ENCODE measurements at places on chromosomes 1 and 21. TPM values are rescaled to one million over a fixed set of nuclear protein-coding genes. Genes with fewer than 3 reads are reported as not detected.

DNA sequence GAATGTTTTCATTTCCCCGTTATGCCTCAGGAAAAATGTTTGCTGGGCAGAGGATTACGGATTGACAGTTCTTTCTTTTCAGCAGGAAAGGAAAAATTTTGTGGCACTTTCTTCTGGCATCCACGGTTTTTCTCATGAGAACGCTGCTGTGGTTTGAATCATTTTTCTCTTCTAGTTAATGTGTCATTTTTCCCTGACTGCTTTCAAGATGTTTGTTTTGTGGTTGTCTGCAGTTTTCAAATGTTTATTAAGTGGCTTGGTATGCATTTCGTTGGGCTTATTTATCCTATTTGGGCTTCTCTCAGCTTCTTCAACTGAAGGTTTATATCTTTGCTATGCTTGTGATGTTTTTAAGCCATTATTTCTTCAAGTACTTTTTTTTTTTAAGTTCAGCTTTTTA, 359.0 kb downstream of the RGS7 start:
- no peak overlapping the region for H3K27ac ChIP-seq
- DNase-seq: no peak
- no peaks in the 10 kb centered on the region for H3K36me3 ChIP-seq
- H3K4me3 ChIP-seq: no peak overlapping the region
- no peaks in the 10 kb centered on the region for H3K4me1 ChIP-seq

- no peak for DNase-seq
- peaks cover 3% of the 10 kb centered on the region for H3K36me3 ChIP-seq
- H3K4me1 ChIP-seq: peaks cover 19% of the 10 kb centered on the region
- H3K4me3 ChIP-seq: no peak overlapping the region
- H3K27me3 ChIP-seq: no peaks in the 10 kb centered on the region
Measured at GRCh38 chr1:25695771-25696311, 79.2 kb downstream of the MAN1C1 start.

- H3K4me3 ChIP-seq: no peak overlapping the region
- no peak overlapping the region for H3K27ac ChIP-seq
- H3K4me1 ChIP-seq: no peaks in the 10 kb centered on the region
- H3K27me3 ChIP-seq: no peaks in the 10 kb centered on the region
- no peak for DNase-seq
Measured at GRCh38 chr1:66778266-66778665, 22.8 kb downstream of the INSL5 start.

GRCh38 chr1:226987623-226988333, 47.7 kb downstream of the COQ8A start:
- H3K36me3 ChIP-seq: no peaks in the 10 kb centered on the region
- no peak for DNase-seq

DNA sequence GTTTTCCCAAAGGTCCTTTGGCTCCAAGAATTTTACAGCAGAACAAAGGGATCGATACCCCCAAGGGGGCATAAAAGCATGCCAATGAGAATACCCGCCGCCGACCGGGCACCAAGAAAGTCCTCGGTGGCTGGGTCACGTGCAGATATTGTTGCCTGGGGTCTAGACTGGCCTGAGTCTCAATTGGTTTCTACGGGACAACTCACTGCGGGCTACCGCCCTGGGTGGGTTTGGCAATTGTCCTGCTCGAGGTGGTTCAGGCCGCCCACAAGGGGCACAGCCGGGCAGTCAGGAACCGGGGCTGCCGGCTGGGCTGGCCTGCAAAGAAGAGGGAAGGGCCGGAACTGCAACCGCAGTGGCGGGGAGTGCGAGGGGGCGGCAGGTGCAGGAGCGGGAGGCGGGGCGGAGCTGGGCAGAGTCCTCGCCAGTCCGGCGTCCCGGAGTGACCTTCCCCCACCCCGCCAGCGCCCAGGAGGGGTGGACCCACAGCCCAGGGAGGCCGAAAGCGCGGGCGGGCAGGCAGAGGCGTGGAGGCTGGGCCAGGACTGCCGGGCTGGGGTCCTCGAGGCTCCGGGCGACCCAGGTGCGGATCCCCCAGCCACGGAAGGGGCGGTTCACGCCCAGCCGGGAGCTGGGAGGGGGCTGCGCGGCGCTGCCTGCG, 926 bp upstream of the ATP1B1 start:
- H3K27ac ChIP-seq: no peak overlapping the region
- H3K36me3 ChIP-seq: peaks cover 2% of the 10 kb centered on the region
- no peaks in the 10 kb centered on the region for H3K27me3 ChIP-seq
- no peak for DNase-seq

DNA sequence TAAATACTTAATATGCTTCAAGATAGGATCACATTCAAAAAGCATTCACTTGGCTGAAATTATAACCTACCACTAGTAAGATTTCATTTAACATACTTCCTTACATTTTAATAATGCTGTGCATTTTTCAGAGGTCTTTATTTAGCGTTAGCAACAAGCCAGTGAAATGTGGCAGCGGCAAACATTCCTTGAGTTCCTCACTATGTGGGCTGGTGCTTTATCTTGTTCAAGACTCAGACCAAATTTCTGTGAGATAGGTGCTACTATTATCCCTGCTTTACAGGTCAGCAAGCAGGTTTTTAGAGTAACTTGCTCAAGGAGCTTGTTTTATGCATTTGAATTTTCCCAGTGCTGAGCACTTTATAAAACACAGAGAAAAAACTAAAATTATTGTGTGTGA, 132.7 kb downstream of the PLPPR4 start:
- H3K27me3 ChIP-seq: peaks cover 6% of the 10 kb centered on the region
- H3K27ac ChIP-seq: no peak overlapping the region
- H3K4me1 ChIP-seq: no peaks in the 10 kb centered on the region
- no peaks in the 10 kb centered on the region for H3K36me3 ChIP-seq
- no peak for DNase-seq

DNA sequence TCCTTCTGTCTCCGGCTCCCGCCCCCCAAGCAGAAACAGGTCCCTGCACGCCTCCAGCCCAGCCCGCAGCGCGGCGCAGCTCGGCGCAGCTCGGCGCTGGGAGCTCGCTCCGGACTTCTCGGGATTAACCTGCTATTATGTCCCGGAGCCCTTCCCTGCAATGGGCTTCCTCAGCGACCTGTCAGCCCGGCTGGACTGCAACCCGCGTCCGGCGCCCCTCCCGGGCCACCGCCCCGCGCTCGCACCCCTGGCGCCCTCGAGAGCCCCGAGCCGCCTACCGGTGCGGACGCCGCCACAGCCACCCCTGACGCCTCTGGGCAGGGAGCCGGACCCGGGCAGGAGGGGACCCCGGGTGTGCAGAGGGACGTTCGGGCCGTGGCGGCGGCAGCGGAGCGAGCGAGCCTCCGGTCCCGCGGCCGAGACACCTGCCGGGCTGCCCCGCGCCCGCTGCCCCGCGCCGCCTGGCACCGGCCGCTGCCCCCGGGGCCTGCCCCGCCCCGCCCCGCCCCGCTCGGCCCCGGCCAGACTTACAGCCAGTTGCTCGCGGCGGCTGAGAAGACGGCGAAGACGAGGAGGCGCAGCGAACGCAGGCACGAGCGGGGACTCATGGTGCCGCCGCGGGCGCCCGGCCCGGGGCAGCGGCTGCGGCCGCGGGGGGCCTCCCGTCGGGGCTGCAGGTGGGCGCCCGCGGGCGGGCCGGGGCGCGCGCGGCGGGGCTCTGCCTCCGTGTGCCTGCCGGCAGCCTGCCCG, 407 bp downstream of the WNT4 start:
- H3K4me3 ChIP-seq: no peak overlapping the region
- H3K27me3 ChIP-seq: peaks cover 55% of the 10 kb centered on the region
- no peak overlapping the region for H3K27ac ChIP-seq
- H3K4me1 ChIP-seq: peaks cover 2% of the 10 kb centered on the region
- no peaks in the 10 kb centered on the region for H3K36me3 ChIP-seq
- DNase-seq: peak; percentile 53

DNA sequence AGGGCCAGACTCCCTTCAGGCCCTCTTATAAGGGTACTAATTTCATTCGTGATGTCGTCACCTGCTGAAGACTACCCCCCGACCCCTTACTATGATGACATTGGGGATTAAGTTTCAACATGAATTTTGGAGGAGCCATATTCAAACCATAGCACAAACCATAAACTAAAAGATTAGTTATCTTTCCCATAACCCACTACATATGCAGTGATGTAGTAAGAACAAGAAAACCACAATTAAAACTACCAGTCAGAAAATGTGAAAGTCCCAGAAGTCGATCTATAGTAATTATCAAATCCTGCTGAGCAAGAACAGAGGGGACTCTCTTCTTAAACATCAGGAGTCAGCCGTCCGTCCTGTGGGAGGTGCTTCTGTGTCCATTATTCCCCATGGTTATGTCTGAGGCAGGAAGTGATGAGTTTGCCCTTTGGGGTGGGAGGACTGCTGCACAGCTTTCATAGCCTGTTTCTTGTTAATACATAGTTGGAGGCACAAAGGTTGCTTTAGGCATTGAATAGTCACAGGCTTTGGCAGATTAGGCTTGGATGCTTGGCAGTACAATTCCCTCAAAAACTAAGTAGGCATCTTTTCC, 35.9 kb upstream of the PTGFRN start:
- H3K27me3 ChIP-seq: peaks cover 2% of the 10 kb centered on the region
- H3K36me3 ChIP-seq: peaks cover 3% of the 10 kb centered on the region
- H3K4me1 ChIP-seq: peaks cover 15% of the 10 kb centered on the region

DNA sequence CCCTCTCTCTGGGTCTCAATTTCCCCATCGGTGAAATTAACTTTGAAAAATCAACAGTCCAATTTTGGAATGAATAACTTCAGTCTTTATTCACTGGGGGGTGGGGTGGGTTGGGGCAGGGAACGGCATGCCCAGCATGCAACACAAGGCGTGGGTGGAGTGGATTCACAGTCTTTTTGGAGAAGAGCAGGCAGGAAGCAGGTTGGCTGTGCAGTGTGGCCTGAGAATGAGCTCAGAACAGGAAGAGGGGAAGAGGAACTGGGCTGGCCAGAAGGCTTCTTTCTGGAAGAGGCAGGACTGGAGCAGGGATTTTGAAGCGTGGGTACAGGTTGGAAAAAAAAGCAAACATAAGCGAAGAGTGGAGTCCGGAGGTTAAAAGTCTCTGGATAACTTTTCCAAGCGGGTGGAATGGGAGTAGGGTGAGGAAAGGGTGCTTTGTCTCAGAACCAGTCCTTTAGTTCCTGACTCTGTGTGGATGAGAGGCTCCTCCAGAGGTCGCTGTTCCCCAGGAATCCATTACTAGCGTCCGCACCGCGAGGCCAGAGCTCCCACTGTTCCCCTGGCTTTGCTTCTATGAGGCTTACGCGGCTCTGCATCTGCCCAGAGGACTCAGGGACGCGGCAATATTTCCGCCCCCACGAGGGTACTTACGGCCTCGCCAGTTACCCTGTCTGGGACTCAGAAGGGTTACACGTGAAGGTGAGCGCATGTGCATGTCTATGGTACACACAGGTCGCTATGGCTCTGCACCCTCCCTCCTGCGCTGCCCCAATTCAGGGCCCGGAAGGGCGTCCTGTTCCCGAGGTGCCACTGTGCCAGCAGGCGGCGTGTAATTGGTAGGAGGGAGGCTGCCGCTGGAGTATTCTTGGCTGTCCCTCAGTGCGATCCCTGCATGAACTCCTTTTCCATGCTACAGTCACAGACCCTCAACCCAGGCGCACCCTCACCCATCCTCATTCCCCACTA, 5.5 kb upstream of the FOXD2 start:
- H3K4me3 ChIP-seq: peak overlapping the region; percentile 71
- no peak overlapping the region for H3K27ac ChIP-seq
- peaks cover 34% of the 10 kb centered on the region for H3K4me1 ChIP-seq
- H3K36me3 ChIP-seq: peaks cover 17% of the 10 kb centered on the region
- H3K27me3 ChIP-seq: peaks cover 36% of the 10 kb centered on the region

DNA sequence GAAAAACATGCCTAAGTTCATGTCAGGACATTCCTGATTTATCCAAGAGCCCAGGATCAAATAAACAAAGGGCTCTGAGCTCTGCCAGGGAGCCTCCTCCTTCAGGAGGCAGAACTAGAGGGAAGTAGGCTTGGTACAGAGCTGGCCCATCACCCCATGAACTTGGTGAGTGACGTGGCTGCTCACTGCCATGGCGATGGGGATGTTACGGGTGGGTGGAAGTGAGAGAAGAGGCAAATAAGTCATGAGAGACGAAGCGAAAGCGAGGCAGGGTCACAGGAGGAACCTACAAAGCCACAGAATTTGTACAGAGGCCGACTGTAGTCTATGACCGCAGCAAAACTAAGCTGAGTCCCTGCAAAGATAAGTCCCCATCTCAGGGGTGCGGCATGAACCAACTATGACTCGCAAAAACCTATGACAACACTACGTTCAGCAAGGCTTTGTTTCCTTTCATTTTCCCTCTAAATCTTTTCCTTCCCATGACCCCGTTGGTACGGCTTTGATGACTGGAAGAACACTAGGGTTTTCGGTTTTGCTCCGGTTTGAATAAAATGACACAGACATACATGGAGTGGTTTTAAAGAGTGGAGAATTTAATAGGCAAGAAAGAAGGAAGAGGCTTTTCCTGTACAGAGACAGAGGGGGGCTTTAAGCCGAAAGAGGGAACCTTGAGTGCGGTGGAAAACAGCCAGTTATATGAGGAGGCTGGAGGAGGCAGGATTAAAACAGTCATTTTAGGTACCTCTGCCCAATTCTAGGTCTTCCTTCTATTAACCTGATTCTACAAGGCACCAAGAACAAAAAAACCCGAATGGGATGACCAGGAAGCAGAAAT, 74.1 kb downstream of the CD46 start:
- H3K4me1 ChIP-seq: peaks cover 58% of the 10 kb centered on the region
- peak overlapping the region; percentile 89 for H3K4me3 ChIP-seq
- DNase-seq: peak; percentile 73

DNA sequence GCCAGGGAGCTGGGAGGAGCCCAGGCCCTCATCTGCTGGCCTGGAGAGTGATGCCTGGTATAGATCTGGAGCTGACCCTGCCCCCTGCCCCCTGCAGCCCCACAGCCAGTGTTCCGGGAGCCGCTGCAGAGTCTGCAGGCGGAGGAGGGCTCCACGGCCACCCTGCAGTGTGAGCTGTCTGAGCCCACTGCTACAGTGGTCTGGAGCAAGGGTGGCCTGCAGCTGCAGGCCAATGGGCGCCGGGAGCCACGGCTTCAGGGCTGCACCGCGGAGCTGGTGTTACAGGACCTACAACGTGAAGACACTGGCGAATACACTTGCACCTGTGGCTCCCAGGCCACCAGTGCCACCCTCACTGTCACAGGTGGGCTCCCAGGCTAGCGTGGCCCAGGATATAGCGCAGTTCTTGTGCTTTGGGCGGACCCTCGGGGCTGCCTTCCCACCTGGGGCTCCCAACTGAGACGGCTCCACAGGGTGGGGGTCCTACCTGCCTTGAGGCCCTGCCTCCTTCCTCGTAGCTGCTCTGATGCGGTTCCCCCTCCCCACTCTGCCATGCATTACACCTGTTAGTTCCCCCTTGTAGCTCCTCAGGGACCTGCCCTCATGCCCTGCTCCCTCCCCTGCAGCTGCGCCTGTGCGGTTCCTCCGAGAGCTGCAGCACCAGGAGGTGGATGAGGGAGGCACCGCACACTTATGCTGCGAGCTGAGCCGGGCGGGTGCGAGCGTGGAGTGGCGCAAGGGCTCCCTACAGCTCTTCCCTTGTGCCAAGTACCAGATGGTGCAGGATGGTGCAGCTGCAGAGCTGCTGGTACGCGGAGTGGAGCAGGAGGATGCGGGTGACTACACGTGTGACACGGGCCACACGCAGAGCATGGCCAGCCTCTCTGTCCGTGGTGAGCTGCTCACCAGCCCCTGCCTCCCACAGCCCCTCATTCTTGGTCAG, 98.7 kb downstream of the OBSCN start:
- no peak overlapping the region for H3K4me3 ChIP-seq
- no peaks in the 10 kb centered on the region for H3K27me3 ChIP-seq
- H3K4me1 ChIP-seq: no peaks in the 10 kb centered on the region
- H3K27ac ChIP-seq: no peak overlapping the region
- peak; percentile 25 for DNase-seq
- H3K36me3 ChIP-seq: peaks cover 22% of the 10 kb centered on the region

- H3K4me3 ChIP-seq: no peak overlapping the region
- no peaks in the 10 kb centered on the region for H3K4me1 ChIP-seq
- no peaks in the 10 kb centered on the region for H3K36me3 ChIP-seq
- no peak for DNase-seq
- no peak overlapping the region for H3K27ac ChIP-seq
Measured at GRCh38 chr1:18013216-18013615, 94.4 kb upstream of the IGSF21 start.

Gene LCE3E
- total RNA-seq: not detected

Gene CACNA1E
- not detected for total RNA-seq

Gene FDPS
- total RNA-seq: 242 TPM

Gene PRR9
- total RNA-seq: not detected

Gene GNPAT
- total RNA-seq: 38.4 TPM

Measured in activated naive CD8-positive, alpha-beta T cell treated with anti-CD3 and anti-CD28 coated beads, Interleukin-2, amount 10 ng/mL, durations not matched to agents 7 days and 5 days (primary cell).